Naive B cell (primary cell): ENCODE measurements at places on chromosomes 6 and 20. TPM values are rescaled to one million over a fixed set of nuclear protein-coding genes. Genes with fewer than 3 reads are reported as not detected.
A peak's percentile ranks its signal among the peaks of the same experiment; 100 is the strongest.

CGA gene
- not detected for polyA plus RNA-seq

MPC1 gene
- polyA plus RNA-seq = 61.0 TPM

DNA sequence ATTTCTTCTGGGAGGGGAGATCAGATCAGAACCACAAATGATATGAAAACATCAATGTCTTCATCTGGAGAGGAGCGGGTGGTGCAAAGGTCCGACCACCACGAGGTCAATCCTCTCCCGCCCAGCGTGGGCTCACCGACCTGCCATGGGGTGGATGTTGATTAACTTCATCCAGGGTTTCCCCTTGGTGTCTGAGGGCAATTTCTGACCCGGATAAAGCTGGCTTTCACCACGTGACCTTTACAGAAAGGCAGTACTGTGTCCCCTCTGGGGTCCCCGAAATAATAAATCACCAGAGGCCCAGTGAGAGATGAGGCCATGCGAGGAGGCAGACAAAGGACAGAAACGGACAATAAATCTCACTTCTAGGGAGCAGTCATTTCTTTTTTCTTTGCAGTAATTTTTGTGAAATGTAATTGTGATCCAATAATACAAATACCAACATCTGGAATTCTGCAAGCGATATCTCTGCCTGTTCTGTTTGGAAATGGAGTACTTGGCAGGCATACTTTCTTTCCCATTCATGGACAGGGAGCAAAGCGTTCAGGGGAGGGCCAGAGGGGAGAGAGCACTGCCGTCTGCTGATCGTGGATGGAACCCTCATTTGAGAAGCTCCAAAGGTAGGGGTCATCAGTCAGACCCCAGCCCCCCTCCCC lies 55.1 kb upstream of the APCDD1L start:
- no peaks in the 10 kb centered on the region for H3K36me3 ChIP-seq

GRCh38 chr6:99350573-99350972 lies 1.1 kb upstream of the FAXC start:
- peak overlapping the region; percentile 44 for H3K4me3 ChIP-seq
- peaks cover 60% of the 10 kb centered on the region for H3K27me3 ChIP-seq
- H3K27ac ChIP-seq = no peak overlapping the region
- H3K4me1 ChIP-seq = no peaks in the 10 kb centered on the region
- DNase-seq = no peak

- H3K27me3 ChIP-seq = peaks cover 4% of the 10 kb centered on the region
These were observed 20.9 kb upstream of the GATA5 start for GRCh38 chr20:62496568-62497218.

DNA sequence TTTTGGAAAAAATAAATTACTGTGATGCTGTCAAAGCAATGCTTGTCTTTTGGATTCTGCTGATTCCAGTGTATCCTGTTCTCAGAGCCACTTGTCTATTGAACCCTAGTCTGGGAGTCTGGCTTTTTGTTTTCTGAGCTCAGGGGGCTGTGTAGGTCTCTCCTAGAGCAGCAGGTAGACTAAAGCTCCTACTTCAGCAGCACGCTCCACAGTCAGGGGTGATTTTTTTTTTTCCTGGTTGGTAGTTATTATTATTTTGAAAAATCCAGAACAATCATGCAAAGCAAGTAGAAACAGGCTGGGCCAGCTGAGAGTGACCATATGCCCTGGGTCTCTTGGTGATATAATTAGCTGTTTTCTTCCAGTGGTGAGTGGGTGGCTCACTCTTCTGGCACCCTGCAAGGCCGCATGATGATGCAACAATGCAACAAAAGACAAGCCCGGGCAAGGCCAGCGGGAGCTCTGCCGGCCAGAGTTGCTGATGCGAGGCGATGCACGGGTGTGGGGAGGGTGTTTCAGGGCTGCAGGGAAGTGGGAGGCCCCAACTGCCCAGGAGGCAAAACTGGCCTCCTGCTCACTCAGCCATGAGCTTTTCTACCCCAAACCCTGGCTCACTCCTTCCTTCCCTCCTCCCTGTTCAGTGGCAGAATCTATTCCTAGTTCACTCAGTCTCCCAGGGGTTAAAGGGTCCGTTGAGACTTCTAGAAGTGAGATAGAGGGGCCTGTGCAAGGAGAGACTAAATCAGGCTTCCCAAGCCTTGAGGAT lies 11.5 kb upstream of the CDKN1A start:
- H3K27me3 ChIP-seq = no peaks in the 10 kb centered on the region
- no peaks in the 10 kb centered on the region for H3K36me3 ChIP-seq
- no peak overlapping the region for H3K4me3 ChIP-seq
- no peak overlapping the region for H3K27ac ChIP-seq

- peaks cover 37% of the 10 kb centered on the region for H3K36me3 ChIP-seq
- H3K4me3 ChIP-seq = no peak overlapping the region
- no peaks in the 10 kb centered on the region for H3K27me3 ChIP-seq
- no peak overlapping the region for H3K27ac ChIP-seq
These were observed 108.5 kb downstream of the NFATC2 start for GRCh38 chr20:51434026-51434425.

DNA sequence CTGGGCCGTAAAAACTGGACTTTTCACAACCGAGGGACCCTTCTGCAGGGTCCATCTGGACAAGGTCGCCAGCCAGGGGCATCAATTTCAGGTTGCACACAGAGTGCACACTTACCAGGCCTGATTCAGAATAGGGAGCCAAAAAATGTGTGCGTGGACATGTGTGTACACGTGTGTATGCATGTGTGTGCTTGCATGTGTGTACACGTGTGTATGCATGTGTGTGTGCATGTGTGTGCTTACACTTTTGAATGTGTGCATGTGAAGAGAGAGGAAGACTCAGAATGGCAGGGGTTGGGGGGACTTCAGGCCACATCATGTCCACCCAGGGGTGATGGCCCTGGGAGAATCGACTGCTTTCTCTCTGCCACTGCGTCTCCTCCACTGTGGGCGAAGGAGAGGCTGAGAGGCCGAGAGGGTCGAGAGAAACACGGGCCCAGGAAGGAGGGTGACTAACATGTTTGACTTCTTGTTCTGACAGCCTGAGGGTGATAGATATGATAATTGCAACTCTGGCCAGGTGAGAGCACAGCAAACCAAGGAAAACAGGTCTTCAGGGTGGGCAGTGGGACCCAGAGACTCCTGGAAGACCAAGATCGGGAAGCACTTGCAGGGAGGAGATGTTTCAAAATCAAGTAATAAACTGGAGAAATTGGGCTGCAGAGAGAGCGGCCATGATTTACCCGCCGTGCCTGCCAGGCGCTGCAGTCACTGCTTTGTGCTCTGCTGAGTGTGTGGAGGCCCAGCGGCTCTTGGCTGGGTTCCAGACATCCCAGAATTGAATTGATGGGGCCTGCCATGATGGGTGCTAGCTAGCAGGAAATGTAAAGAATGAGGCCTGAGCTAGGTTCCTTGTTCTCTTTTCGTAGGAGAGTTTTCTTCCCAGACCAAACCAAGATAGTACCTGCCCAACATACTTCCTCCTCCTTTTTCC lies 310.8 kb downstream of the QKI start:
- DNase-seq = no peak
- H3K27me3 ChIP-seq = no peaks in the 10 kb centered on the region
- H3K36me3 ChIP-seq = no peaks in the 10 kb centered on the region
- H3K4me3 ChIP-seq = peak overlapping the region; percentile 35
- peaks cover 27% of the 10 kb centered on the region for H3K4me1 ChIP-seq

GRCh38 chr20:24970030-24970553 lies 21.0 kb downstream of the CST7 start:
- H3K27ac ChIP-seq = no peak overlapping the region
- H3K27me3 ChIP-seq = no peaks in the 10 kb centered on the region
- H3K36me3 ChIP-seq = peaks cover 38% of the 10 kb centered on the region

DNA sequence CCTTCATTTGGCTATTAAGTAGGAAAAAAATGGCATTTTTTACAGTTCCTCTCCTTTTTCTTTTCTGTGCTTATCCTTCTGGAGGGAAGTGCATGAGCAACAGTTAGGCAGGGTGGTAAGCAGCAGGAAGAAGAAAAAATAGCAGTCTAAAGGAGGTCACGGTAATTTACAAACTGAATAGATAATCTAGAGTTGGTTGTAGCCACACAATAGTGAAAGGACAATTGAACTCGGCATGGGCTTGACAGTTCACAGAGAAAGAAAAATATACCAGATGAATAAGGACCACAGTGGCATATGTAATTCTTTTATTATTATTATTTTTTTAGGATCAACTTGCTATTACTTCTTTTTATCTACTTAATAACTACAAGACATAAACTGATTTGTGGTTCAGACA lies 358.6 kb downstream of the BTBD9 start:
- H3K27me3 ChIP-seq = no peaks in the 10 kb centered on the region
- DNase-seq = no peak
- peaks cover 13% of the 10 kb centered on the region for H3K36me3 ChIP-seq
- no peaks in the 10 kb centered on the region for H3K4me1 ChIP-seq

DNA sequence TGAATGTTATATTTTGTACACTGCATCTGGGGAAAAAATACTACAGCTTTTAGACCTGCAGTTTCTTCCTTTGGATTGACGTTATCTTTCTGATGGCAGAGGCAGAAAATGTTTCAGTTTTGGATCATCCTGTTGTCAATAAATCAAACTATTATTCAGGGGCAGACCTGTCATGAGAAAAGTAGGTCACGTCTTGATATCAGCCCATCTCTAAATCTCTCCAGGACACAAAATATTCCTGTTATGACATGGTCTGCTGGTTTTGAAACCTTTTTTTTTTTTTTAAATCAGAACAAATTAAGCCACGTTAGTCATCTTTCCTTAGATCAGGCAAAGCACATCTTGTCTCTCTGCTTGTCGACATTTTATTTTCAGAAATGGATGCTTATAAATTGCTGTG lies 24.0 kb downstream of the IL20RA start:
- peaks cover 63% of the 10 kb centered on the region for H3K27me3 ChIP-seq
- no peak overlapping the region for H3K27ac ChIP-seq
- no peaks in the 10 kb centered on the region for H3K4me1 ChIP-seq
- H3K4me3 ChIP-seq = no peak overlapping the region
